ENCODE measurements at places on chromosomes 4 and X.

DNA sequence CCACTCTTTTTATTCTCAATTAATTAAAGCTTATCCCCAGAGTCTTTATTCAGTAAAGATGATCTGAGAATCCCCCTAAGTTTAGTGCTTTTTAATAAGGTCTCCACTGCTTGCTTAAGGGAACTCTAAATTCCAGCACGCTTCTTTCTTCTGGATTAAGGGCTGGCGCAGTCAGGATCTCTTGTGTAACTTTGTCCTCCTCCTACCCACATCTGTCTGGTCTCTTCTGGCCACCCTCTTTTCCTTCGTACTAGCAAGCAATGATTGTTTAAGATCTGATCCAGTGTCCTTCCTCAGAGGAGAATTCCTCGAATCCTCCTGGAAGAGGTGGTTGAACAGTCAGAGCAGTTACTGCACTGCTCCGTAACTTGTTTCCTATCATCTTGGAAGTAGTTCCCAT, 14.0 kb upstream of the PAQR3 start:
- no peak for DNase-seq

GRCh38 chr4:102525504-102525903, 24.3 kb downstream of the NFKB1 start:
- DNase-seq = no peak

GRCh38 chrX:136395271-136395670, 92.5 kb upstream of the BRS3 start:
- DNase-seq = no peak

DNA sequence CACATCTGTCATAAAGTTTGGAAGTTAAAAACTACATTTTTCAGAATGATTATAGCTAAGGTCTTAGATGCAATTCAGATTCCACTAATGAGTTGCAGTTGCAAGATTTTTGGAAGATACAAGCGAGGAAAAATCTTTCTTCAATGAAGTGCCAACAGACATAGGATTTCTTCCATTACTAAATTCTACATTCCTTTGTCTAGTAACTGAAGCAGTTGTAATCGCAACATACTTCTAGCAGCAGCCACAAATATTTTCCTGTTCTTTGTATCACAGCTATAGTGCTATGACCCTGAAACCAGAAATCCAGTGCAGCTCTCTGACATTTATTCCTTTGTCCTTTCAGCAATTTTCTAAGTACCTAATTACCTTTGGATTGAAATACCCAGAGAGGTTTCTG, 225.2 kb upstream of the SLIT2 start:
- no peak for DNase-seq

- no peak for DNase-seq
Measured at GRCh38 chr4:176360446-176360845, 40.7 kb downstream of the SPCS3 start.

DNA sequence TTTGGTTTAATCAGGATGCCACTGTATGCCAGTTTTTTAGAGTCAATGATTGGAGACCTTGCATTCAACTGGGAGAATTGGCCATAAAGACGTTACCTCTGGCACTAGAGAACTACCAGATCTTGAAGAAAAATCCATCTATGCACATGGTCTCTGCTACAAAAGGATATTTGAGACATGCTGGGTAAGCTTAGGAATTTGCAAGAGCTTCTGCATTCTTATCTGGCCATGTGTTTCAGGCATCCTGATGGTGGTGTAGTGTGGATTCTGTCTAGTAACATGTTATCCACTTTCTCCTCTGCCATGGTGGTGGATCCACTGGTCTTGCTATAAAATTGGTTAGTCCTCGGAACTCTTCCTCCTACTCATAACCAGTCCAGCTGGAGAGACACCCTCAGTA, 185.3 kb upstream of the WDFY3 start:
- DNase-seq = no peak

DNA sequence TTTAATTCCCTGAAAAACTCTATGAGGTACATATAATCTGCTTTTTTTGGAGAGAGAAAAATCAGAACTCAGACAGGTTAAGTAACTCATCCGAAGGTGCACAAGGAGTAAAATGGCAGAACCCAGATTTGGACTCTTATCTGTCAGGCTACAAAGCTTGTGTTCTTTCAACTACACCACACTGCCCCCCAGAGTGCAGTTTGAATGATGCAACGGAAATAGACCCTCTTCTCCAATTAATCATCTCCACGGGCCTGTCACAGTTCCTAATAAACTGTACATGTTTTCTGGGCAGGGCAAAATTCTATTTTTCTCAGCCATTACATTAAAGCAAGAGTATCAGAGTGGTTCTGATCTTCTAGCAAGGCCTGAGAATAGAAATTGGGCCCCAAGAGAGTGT, 35.3 kb upstream of the DCX start:
- DNase-seq = no peak

DNA sequence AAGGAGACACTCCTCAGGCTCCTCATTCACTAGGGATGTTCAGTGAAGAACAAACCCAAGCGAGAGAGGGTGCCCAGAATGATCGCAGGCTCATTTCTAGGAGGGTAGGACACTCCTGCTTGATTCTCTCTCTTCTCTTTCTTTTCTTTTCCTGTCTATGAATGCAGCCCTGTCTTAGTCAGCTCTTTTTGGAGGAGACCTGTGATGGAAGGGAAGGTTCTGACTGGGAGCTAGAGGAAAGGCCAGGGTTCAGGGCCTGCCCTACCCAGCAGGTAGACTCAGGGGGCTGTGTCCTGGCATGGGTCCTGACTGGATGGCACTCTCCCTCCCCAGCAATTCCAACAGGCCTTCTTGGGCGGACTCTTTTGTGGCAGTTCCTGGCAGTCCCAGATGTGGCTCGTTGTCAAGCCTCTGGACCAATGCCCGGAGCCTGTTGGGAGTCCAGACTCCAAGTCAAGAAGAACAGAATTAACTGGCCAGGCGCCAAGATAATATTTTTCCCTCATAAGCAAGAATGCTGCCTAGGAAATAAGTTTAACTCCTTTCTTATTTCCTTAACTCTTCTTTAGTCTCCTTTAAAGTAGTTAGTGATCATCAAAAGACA, 139.4 kb upstream of the SCML1 start:
- no peak for DNase-seq

GRCh38 chr4:26334366-26334765, 13.6 kb downstream of the RBPJ start:
- no peak for DNase-seq

DNA sequence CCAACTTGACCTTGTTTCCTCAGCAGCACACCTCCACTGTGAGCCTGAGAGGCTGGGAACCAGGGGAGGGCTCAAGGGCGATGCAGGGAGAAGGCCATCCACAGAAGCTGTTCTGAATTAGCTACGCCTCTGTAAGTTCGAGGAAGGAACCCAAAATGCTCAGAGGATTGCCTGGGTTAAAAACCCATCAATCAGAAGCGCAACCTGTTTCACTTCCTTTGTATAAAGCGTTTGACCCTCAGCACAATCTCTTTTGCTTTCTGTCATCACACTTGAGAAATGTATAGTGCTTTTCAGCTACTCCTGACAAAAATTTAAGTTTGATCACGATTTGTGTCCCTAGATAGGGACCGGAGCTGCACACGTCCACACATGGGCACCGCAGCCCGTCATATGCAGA, 48.0 kb upstream of the MAP3K15 start:
- no peak for DNase-seq

- DNase-seq = no peak
Measured at GRCh38 chrX:10155137-10155536, 1.6 kb upstream of the CLCN4 start.

GRCh38 chr4:122876456-122876855, 45.9 kb downstream of the NUDT6 start:
- DNase-seq = no peak

DNA sequence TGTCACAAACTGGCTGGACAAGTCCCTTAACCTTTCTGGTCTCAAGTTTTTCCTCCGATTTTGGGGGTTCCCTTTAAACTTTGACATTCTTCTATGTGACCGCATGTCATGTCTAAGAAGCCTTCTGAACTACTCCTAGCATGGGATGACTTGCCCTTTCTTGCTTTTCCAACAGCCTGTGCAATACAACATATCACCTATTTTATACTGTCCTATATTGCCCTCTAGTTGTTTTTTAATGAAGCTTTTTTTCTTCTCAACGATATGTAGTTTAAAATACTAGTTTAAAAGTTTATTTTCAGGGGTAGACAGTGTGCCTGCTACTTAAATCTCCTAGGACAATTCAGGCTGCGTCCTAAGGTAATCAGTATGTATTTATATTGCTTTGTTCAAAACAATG, 1.0 kb upstream of the IGBP1 start:
- no peak for DNase-seq

DNA sequence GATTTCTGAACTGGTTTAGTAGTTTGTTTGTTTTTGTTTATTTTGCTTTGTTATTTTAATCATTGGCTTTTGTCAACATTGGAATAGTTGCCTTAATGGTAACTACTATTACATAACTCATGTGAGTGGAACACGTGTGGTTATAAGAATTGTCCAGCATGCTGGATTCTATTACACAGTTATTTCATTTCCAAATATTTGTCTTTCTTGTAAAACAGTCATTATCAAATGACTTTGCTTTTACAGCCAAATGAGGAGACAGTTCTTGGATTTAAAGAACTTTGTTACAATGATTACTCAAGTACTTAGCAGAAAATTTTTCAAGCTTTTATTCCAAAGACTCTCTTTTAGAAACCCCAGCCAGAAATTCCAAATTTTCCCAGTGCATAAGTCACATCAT, 516.1 kb upstream of the MAGEB2 start:
- no peak for DNase-seq

GRCh38 chr4:155592179-155592937, 74.3 kb upstream of the GUCY1A1 start:
- DNase-seq = no peak

GRCh38 chrX:275476-275966, 5.7 kb upstream of the PLCXD1 start:
- no peak for DNase-seq

GRCh38 chr4:30429813-30430761, 290.1 kb upstream of the PCDH7 start:
- DNase-seq = no peak

GRCh38 chr4:58669783-58670182, 1559.6 kb upstream of the IGFBP7 start:
- no peak for DNase-seq

Measured in activated T-cell treated with anti-CD3 and anti-CD28 coated beads for 4 hours (primary cell).